8988T (cell line): ENCODE measurements at places on chromosomes 3 and 15.

GRCh38 chr3:195697582-195698324 is 23.0 kb upstream of the MUC20 start:
- DNase-seq: no peak

GRCh38 chr3:24123596-24123995 is 178.5 kb downstream of the NR1D2 start:
- no peak for DNase-seq

GRCh38 chr3:189621948-189622603 is 9.1 kb upstream of the TP63 start:
- DNase-seq: no peak

DNA sequence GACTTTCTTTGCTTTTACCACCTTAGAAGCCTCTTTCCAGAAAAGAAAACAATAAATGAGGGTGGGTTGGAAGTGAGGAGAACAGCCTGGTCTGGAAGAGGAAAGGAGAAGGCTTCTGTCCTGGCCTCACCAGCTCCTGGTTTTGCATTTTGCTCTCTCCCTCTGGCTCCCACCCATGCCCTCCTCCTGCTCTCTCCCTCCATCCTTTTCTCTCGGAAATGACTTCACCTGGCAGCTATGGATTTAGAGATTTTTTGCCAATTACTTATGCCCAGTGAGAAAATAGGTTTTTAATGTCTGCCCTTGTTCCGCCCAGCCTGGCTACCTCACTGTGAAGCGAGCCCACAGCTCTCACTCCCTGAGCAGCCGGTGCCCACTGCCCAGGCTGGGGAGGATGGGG is 77.9 kb upstream of the NTRK3 start:
- no peak for DNase-seq

GRCh38 chr3:25744470-25744869 is 38.8 kb downstream of the NGLY1 start:
- no peak for DNase-seq

- DNase-seq: no peak
Measured at GRCh38 chr3:146605106-146605505, at the start of gene PLSCR5. Gene PLSCR5 (minus strand): TSS chr3:146605346. CDS start chr3:146605212, 134 bp downstream.

DNA sequence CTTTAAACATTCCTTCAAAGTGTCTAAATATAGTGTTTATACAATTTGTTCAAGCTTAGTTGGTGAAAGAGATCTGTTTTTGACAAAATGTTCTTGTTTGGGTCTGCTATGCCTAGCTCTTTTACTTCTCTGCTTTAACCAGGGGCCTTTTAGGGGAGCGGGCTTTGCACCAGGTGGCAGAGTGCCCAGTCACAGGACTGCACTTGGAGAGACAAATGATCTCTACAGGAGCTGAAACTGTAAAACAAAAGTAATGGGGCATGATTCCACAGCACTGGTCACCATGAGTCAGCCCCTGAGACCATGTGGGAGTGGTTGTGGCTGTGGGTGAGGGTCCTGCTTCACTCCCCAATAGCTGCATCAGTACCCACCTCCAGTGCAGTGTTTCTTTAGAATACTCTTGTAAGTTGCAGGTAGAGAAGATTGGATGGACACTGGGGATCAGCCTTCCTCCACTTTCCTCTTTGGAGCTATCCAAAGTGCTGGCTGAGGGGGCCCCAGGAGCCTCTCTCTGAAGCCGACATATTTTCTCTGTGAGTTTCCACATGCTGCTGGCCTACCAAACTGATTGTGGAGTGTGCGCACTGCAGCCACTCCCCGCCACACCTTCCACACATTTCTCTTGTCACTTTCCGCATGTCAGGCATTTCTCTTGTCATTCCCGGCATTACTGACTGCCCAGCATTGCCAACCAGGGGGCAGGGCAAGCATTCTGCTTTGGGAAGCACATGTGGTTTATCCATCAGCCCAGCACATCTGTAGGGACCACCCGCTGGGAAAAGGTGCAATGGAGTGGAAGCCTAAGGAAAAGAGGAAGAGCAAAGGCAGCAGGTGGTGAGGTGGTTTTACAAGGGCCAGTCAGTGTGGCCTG is 110.0 kb downstream of the EPHB1 start:
- DNase-seq: no peak

DNA sequence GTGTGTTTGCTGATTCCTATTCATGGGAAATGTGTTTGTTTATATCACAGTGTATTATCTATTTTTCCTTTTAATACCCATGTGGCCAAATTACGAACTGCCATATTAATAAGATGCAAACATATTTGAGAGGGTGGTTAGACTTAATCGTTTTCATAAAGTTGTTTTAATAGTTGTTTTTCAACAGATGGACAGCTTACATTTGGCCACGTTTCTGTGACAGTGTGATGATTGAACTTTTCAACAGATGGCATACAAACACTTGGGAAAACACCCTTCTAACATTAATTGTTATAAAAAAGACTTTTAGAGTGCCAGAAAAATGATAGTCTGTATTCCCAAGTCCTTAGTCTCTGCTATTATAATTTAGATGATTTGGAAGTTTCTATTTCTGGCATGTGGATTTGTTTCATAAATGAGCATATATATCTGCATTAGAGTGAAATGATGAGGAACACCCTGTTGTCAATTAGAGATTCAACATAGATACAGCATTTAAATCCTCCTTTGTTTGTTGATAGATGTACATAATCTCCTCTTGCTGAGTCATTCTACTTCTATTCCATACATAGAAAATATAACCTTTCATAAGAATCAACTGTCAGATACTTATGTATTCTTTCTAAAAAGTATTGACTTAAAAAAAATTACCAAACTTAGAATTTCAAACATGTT is 13.1 kb downstream of the PLAAT1 start:
- no peak for DNase-seq

DNA sequence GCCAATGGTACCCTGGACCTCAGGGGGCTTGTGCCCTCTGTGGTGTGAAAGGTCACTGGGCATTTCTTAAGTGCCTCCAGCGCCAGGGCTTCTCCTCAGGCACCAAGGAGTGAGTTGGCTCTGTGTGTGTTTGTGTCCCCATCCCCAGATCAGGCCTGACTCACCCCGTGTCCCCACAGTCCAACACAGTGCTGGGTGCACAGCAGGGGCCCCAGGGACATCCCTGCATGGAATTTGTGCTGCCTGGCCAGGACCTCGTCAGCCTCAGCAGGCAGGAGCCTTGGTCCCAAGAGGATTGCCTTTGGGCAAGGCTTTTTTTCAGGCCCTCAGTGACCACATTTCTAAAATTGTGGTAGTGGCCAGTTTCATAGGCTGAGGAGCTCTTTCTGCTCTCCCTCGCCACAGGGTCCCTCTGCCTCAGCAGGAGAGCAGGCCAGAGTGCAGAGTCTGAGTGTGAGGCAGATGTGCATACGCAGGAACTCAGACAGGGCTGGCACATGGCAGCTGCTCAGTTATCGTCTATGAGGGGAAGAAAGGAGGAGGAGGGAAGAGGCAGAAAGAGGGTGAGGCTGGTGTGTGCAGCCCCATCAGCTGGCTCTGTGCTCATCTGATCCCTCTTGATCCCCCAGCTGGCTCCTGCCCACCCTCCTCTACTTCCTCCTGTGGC is 215.6 kb downstream of the RPLP1 start:
- DNase-seq: no peak

DNA sequence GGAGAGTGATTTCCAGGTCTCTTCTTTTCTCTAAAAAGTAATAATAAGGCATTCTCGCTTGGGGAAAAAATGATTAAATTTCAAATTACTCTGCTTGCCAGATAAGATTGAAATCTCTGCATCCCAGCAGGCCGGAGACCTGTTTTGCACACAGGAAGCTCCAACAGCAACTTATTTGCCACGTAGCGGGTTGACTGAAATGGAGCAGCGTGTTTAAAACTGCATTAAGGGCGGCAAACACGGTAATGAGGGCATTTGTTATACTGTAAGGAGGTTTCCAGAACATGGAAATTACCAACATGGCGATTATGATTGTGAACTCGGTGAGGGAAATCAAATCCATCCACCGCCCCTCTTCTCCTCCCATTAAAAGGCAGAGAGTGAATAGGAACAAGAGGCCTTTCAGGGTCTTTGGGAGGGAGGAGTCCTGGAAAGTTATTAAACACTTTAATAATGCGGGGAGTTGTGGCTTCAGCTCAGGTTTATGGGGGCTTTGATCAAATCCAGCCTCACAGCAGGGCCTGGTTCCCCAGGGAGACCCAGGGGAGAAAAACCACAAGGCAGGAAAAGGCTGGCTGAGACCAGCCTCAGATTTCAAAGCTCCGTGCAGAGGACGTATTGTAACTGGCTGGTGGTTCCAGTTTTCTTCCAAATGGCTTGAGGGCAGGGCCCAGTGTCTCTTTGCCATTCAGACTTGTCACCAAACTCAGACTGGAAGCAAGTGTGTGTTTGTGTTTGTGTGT is 242.3 kb downstream of the TLE3 start:
- no peak for DNase-seq

- no peak for DNase-seq
Measured at GRCh38 chr3:156109989-156110388, 10.4 kb upstream of the KCNAB1 start.

GRCh38 chr3:40477666-40478065 is 744 bp downstream of the ZNF619 start:
- no peak for DNase-seq

- no peak for DNase-seq
Measured at GRCh38 chr3:171038342-171038741, 11.8 kb upstream of the SLC2A2 start.

GRCh38 chr3:2041931-2042330 is 56.7 kb upstream of the CNTN4 start:
- no peak for DNase-seq

- DNase-seq: no peak
Measured at GRCh38 chr15:27081676-27082418, 110.9 kb downstream of the GABRG3 start.

DNA sequence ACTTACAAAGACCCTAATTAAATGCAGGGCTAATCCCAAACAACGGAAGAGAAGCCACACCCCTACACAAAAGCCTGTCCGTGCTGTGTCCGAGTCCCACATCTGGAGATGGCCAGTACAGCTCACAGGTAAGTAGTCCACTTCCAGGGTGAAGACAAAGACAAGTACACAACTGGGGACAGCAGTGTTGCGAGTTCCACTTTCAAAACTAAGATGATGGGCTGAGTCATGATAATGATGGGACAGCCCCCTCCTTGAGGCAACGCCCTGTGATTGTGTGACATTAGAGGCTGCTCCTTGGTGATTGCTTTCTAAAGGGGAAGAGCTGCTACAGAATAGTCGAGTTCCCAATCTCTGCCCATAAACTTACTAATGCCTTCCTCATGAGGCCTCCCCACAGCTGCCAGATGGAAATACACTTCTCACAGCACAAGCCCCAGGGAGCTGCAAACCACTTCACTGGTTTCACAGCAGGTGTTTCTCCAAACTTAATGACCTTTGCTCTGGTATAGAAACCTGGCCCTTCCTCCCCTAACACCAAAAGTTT is 27.6 kb downstream of the RFT1 start:
- DNase-seq: no peak

DNA sequence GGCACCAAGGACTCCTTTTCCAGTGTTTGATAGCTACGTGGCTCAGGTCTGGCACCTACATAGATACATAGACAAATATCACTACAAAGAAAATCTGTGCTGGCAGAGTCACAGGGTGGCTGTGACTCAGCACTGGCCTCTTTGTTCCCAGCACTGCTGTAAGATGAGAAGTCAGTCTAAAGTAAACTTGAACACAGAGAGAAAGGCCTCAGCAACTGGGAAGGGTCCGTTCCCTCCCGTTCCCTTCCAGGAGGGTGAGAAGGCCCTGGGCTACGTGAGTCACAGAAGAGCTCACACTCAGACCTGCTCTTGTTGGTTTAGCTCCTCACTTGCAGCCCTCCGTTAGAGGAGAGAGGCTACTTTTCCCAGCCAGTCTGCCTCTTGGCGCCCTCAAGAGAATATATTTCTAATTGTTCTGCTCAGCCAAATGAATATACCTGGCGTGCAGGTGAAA is 23.1 kb downstream of the ANXA2 start:
- no peak for DNase-seq

DNA sequence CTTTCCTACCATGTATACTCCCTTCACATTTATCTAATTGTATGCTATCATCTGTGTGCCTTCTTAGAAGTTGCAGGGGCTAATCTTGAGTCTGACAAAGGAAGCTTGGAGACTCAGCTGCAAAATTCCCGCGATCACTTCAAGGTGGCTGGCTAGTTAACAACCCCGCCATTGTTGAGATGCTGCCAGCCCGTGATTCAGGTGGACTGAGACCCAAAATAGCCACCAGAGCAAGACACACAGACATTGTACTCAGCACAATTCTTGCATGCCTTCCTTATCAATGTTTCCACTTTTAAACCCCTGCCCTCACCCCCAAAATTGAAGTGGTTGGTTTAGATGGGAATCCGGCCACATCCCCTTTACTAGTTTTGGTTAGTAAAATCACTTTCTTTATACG is 225.8 kb upstream of the ZNF717 start:
- no peak for DNase-seq

GRCh38 chr3:138349926-138350665 is 1.7 kb downstream of the MRAS start:
- no peak for DNase-seq

- no peak for DNase-seq
Measured at GRCh38 chr15:39582977-39583595, 2.2 kb downstream of the THBS1 start.

- DNase-seq: no peak
Measured at GRCh38 chr3:12458901-12459300, 25.4 kb upstream of the TSEN2 start.

- DNase-seq: no peak
Measured at GRCh38 chr3:172187511-172187910, 148.1 kb downstream of the FNDC3B start.

GRCh38 chr15:78050441-78050809 is 27.1 kb downstream of the TBC1D2B start:
- no peak for DNase-seq

DNA sequence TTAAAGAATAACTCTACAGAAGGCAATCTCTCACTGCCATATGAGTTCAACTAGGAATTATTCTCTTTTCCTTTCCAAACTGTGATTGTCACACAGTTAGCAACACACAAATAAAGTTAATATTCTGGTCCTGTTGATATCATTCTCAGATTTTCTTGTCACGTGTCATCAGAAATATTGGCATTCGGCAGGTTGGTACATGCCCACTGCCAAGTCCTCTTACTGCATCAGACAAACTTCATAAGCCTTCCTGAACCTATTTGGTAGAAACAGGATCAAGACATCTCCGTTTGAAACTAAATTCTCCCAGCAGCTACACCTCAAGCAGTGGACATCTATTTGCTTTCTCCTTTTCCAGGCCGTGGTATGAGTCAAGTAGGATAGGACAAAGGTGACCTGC is 177.9 kb upstream of the SOX2 start:
- no peak for DNase-seq
